ENCODE measurements at places on chromosomes 1 and 21.

DNA sequence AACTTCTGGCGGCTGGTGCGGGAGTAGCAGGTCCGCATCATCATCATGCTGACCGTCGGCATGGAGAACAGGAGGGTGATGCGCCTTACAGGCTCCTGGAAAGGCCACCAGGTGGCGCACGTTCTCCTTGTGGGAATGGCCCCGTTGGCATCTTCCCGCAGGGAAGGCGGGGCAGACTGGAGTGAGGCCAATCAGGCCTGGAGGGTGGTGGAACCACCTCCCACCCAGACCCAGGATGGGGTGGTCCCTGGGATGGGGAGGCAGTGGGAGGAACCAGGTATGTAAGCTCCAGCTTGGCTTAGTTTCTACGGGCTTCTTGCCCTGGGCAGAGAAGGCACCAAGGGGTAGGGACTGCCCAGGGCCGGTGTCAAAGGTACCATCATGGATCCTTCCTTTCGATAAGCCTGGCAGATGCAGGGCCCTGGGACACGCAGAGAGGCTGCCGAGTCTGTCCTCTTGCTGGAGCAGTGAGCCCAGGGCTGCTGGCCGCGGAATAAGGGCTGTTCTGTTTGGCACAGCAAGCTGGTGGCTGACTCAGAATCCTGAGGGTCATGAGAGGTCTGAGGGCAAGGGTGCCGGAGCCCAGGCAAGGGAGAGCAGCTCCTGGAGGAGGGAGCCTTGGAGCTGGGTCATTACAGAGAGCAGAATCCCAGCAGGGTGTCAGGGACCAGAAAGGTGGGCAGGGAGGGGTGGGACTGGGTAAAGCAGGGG, 8.7 kb upstream of the LGR6 start:
- DNase-seq, result peak; percentile 41

DNA sequence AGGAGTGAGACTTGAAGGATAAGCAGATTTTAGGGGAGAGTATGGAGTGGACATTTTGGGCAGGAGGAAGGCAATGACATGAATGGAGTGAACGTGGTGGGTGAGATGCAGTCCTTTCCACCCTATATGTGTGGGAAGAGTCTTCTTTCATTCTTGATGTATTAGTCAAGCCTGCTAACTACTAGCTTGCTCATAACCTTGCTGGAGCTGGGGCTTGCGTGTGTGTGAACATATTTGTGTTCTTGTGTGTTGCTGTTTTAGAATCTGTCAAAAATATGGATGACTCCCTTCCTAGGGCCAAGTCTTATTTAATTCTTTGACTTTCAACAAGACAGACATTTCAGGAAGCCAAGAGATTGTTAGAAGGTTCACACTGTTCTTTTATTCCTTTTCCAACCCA, 132.7 kb downstream of the UCK2 start:
- DNase-seq, result no peak

- DNase-seq, result no peak
Observed at GRCh38 chr1:47915677-47916353, 81.4 kb downstream of the TRABD2B start.

- DNase-seq, result no peak
Observed at GRCh38 chr1:244315996-244316395, 135.7 kb downstream of the ADSS2 start.

- DNase-seq, result no peak
Observed at GRCh38 chr1:224768971-224769370, 152.9 kb downstream of the CNIH3 start.

DNA sequence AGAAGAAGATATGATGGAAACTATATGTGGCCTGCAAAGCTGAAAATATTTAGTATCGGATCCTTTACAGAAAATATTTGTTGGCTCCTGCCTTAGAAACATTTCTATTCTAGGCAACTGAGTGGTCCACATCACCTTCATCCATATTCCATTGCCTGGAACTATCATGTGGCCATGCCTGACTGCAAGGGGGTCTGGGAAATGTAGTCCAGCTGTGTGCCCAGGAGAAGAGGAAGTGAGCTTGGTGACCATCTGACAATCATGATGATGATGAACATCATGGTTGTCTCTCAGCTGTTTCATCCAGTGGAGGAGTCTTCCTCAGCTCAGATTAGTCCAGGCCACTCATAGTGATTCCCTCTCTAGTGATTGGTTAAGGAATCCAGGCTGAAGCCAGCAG, 61.8 kb upstream of the IFNLR1 start:
- DNase-seq, result no peak

DNA sequence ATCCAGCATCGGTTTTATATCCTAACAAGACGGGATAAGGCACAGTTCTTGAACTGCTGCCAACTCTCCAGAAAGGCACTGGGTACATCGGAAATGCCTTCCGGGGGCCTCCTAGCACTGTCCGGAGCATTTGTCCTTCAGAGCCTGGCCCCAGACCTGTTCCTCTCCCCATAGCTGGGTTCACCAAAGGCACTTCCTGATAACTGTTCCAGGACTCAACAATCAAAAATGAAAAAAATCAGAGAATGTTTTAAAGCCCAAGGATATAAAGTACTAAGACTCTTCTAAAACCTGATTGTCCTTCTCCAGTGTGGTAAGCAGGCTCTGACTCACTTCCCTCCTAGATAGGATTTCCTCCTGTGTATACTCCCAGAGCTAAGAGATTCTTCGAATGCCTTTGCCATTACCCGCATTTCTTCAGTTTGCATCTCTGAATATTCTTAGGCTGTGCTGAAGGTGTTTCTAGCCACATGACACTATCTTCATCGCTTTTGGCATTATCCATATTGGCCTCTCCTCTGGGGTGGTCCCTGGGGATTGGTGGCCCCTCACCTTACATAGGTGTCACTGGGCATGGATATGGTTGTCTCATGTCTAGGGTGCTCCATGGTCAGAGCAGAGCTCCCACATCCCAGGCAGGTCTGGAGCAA, 112.9 kb downstream of the ZBTB18 start:
- DNase-seq, result no peak

DNA sequence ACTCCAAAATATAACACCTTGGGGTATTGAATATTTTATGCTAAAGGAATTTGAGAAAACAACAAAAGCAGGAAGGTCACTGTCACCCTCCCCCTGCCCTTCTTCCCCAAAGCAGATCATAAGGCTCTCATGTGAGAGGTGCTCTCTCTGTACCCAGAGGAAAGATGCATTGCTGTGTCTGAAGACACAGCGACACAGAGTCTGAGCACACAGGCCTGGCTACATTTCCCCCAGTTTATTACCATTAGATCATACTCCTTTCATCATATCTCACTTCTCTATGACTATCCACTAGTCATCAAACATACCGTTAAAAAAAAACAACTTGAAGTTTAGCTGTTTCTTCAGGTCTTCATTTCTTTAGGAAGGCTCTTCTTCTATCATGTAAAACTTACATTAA, 127.1 kb downstream of the PPIAL4G start:
- DNase-seq, result no peak

GRCh38 chr1:192067360-192067759, 90.9 kb upstream of the RGS18 start:
- no peak for DNase-seq

GRCh38 chr1:156160000-156160742, 6.8 kb downstream of the SEMA4A start:
- DNase-seq, result no peak

GRCh38 chr1:9249534-9250410, 15.2 kb downstream of the H6PD start:
- DNase-seq, result no peak

DNA sequence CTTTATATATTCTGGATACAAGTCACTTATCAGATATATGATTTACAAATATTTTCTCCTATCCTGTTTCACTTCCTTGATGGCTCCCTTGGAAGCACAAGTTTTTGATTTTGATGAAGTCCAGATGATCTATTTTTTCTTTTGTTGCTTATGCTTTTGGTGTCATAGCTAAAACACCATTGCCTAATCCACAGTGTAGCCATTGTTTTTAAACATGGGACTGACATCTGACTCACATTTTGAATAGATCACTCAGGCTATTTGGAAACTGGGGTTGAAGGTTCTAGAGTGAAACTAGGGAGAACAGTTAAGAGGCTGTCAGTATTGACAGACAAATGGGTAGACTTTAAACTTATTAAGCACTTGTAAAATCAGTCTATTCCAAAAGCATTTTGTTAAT, 16.6 kb downstream of the AK4 start:
- DNase-seq, result no peak

DNA sequence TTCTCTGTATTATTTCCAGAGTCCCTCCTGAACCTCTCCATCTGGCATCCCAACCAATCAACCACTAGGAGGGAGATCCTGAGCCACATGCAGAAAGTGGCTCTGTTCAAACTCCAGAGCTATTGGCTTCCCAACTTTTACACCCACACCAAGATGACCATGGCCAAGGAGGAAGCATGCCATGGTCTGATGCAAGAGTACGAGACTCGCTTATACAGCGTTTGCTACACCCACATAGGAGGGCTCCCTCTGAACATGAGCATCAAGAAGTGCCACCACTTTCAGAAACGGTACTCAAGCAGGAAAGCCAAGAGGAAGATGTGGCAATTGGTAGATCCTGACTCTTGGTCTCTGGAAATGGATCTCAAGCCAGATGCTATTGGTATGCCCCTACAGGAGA, 23.6 kb downstream of the RGSL1 start:
- no peak for DNase-seq

DNA sequence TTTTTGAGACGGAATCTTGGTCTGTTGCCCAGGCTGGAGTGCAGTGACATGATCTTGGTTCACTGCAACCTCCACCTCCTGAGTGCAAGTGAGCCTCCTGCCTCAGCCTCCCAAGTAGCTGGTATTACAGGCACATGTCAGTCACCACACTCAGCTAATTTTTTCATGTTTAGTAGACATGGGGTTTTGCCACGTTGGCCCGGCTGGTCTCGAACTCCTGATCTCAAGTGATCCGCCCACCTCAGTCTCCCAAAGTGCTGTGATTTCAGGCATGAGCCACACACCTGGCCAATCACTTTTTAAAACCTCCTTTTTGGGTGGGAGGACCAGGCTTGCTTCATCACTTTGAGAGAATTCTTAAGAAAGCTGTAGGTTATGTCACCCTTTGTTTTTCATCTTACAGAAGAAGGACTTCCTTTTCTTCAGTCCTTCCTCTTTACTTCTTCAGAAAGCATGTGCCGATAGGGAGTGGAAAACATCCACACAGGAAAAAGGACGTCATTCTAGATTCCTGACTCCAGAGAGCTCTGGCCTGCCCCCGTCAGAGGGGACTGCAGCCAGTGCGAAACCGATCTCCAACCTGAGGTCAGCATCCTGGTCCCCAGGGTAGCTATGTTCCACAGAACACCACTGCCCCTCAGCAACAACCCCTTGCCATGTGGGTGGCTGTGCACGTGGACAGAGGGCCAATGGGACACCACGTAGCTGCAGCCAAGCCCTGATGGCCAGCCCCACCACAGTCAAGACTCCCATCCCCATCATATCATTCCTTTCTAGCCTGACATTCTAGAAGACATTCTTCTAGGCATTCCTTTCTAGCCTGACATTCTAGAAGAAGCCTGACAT, 21.9 kb downstream of the NCF2 start:
- no peak for DNase-seq

- no peak for DNase-seq
Observed at GRCh38 chr1:162487241-162487640, 10.4 kb upstream of the UHMK1 start.

DNA sequence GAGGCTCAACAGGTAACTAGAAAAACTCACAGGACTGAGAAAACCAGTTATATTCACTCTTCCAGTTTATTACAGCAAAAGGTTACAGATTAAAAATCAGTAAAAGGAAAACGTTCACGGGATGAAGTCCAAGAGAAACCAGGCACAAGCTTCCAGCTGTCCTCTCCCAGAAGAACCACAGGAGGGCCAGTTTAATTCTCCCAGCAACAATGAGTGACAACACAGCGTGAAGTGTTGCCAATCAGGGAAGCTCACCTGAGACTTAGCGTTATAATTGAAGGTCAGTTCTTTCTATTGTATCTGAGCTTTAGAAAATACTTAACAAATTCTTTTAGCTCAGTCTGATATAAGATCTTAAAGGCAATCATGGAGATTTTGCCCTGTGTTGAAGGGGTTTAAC, 65.2 kb upstream of the TNR start:
- no peak for DNase-seq

DNA sequence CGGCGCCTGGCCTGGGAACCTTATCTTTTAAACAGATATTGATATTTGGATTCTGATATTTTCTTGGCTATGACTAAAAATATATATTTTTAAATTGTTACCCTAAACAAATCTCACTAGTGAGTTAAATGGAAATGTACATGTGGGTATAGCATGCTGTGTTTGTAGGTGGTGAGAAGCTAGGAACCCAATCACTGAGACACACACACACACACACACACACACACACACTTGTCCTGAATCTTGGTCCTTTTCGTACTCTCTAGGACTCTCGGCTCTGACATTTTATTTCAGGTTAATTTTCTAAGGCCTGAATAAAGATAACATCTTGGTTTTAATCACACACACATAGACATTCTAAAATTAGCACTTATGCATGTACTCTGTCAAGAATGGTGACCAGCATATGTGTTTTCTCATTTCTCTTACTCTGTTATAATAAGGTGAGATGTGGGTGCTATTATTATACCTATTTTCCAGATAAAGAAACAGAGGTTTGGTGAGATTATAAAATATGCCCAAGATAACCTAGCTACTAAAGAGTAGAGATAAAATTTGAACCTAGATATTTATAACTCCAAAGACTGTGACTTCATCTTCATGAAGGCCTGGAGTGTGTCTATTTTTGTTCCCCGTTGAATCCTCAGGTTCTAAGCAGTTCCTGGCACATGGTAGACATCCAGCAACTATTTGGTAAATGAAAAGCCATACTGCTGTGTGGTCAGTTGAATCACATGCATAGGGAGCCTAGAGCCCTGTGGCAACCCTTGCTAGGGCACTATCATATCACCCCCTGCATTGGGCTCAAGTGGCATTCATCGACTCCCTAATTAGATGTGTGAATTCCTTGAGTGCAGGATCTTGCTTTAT, 85.0 kb upstream of the RAB3GAP2 start:
- no peak for DNase-seq

- no peak for DNase-seq
Observed at GRCh38 chr1:66532214-66532613, 1.7 kb upstream of the SGIP1 start.

- no peak for DNase-seq
Observed at GRCh38 chr1:16421201-16421600, 16.0 kb downstream of the SPATA21 start.

DNA sequence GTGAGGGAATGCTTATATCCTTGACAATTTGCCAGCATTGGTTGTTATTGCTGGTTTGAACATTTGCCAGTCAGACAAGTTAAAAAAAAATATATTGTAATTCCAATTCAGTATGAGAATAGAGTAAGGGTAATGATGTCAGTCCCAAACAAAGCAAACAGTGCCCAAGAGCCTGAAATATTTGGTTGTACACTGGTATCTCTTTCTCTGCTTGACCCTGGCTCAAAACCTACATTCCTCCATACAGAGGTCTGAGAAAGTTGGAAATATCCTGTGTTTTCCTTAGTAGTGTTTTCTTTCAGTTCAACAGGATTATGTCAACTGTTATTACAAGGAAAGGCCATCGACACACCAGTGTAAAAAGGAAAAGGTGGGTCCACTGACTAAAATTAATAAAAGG, 145.6 kb downstream of the MRPL39 start:
- DNase-seq, result no peak
